ENCODE measurements at places on chromosomes 13 and 19. TPM values are rescaled to one million over a fixed set of nuclear protein-coding genes. Genes with fewer than 3 reads are reported as not detected.

SIGLEC6 gene
- not detected for total RNA-seq

KMT2B gene
- 7.3 TPM for total RNA-seq

PSG2 gene
- total RNA-seq, result not detected

TUBB4A gene
- total RNA-seq, result not detected

DMKN gene
- total RNA-seq, result 23.1 TPM

IZUMO1 gene
- not detected for total RNA-seq

SBK2 gene
- total RNA-seq, result not detected

ACER1 gene
- total RNA-seq, result not detected

KRI1 gene
- total RNA-seq, result 10.8 TPM

SYT5 gene
- total RNA-seq, result 0.39 TPM

GDF15 gene
- 18.0 TPM for total RNA-seq

ATP8B3 gene
- total RNA-seq, result 2.0 TPM

PALM3 gene
- total RNA-seq, result not detected

CBARP gene
- 2.9 TPM for total RNA-seq

ETV2 gene
- total RNA-seq, result 0.37 TPM

ZNF429 gene
- 6.6 TPM for total RNA-seq

RUBCNL gene
- total RNA-seq, result 0.59 TPM

C19orf38 gene
- 0.39 TPM for total RNA-seq

IGFL2 gene
- not detected for total RNA-seq

LILRA5 gene
- not detected for total RNA-seq

ZNF431 gene
- 4.3 TPM for total RNA-seq
